ENCODE measurements at places on chromosomes 5 and 9.

DNA sequence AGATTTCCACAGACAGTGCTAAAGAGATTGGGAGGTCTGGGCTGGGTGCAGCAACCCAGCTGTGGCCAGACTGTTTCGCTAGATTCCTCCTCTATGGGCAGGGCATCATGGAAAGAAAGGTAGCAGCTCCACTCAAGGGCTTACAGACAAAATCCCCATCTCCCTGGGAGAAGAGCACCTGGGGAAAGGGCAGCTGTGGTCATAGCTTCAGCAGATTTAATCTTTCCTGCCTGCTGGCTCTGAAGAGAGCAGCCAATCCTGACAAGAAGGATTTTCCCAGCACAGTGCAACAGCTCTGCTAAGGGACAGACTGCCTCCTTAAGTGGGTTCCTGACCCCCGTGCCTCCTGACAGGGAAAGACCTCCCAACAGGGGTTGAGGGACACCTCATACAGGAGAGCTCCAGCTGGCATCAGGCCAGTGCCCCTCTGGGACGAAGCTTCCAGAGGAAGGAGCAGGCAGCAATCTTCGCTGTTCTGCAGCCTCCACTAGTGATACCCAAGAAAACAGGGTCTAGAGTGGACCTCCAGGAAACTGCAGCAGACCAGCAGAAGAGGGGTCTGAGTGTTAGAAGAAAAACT is 1379.3 kb upstream of the ACO1 start:
- DNase-seq: no peak

- no peak for DNase-seq
Measured at GRCh38 chr5:112800891-112801290, 60.2 kb upstream of the SRP19 start.

GRCh38 chr5:115962565-115963402 is 509 bp downstream of the LVRN start:
- no peak for DNase-seq

DNA sequence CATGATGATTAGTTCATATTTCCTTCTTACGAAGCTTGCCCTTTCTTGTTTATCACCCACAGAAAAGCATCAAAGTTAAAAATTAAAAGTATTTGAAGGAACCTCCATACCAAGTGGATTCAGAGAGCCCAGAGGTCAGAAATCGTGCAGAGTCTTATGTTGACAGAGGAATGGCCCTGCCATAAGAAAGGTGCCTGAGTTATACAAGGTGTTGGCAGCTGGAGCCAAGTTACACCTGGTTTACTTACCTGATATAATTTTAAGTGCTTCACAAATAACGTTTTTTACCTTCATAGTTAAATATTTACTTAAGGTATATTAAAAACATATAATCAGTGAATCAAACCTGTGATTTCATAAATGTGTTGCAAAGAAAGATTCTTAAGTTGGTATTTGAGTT is 42.3 kb upstream of the DHFR start:
- DNase-seq: no peak

DNA sequence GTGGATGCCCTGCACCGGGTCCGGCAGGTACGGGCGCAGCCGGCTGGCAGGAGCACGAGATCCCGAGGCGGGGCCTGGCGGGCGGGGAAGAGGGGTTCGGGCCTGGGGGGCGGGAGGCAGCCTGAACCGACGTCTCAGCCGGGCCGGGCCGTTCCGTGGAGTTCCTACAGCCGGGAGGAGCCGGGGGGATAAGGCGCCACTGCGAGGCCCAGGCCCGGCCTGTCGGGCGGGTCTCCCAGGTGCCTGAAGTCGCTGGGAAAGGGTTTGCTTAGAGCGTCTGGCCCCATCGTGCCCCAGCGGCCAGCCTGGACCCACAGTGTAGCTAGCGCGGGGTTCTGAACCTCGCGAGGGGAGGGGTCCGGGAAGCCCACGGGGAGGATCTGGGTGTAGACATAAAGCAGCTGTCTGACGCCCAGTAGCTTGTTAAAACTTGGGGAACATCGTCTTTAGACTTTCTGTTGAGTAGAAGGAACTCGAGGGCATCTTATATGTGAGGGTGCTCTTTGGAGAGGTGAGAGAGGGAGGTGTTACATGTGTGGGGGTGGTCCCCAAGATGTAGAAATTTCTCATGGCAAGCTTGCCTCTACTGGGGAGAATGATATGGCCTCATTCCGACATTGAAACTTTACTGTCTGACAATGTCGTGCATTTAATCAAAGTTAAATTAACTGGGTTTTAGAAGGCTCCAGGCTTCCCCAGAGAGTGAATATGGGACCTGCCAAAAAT is 524 bp downstream of the FUBP3 start:
- no peak for DNase-seq

DNA sequence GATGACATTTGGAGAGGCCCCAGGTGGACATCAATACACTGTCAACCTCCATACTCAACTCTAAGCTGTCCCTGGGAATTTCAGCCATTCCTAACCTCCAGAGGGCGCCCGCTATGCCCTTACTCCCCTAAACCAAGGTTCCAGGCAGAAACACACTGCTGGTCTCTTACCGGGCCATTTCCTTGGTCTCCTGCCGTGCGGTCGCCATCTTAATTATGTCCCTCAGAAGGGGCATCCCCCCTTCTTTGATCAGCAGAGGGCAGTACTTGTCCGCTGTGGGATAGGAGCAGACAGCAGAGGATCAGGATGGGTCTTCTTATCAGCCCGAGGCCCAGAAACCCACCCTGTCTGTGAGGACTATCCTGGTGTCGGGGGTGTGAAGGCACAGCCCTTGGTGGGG is 9.3 kb upstream of the ZDHHC12 start:
- DNase-seq: no peak

DNA sequence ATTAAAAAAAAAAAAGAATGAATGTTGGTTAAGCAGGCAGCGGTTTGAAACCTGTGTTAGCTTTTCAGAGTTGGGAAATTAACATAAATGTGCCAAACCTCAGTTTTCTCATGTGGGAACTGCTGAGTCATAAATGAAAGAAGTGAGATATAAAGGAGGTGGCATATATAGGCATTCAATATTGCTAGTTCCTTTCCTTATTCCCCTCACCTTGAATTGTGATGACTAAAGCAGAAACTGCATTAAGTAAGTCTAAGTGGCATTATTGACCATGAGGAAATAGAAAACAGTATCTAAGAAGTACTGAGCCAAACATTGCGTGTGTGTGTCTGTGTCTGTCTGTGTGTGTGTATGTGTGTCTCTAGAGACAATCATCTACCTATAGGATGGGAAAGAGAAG is 691.2 kb downstream of the TLR4 start:
- DNase-seq: no peak

- DNase-seq: no peak
Measured at GRCh38 chr5:97543166-97543565, 360.1 kb upstream of the RIOK2 start.

GRCh38 chr9:35920051-35920620 is 10.8 kb downstream of the SPAAR start:
- no peak for DNase-seq

DNA sequence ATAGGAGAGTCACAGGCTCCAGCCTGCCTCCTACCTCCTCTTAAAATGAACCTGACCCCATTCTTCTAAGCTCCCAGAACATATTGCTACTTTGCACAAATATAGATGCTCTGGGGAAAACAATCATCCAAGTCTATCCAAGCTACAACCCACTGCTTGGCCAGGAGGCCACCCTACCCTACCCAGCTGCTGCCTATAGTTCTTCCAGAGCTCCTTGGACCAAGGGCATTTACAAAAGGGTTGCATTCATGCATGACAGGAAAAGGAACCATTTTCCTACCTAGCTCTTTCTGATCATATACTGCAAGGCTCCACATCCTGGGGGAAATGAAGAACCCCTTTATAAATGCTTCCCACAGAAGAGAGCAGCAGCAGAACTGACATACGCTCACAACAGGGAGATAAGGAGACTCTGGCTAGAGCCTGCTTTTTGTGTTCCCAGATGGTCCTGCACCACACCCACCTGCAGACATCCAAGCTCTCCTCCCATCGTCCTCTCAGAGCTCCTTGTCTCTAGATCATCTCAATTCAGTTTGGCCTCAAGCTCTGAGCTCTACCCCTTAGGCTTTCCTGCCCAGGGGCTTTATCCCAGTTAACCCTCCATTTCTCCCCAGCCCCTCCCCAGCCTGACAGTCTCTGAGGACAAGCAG is 185.5 kb downstream of the SPOCK1 start:
- no peak for DNase-seq

GRCh38 chr9:90787771-90788460 is 13.7 kb upstream of the SYK start:
- no peak for DNase-seq

Data from stimulated activated CD4-positive, alpha-beta T cell treated with anti-CD3 and anti-CD28 coated beads, Interleukin-1b, Interleukin-23, amount 100 ng/mL, for 4 hours (primary cell).